ENCODE measurements at places on chromosomes 6 and 20.

GRCh38 chr6:134165561-134166201 is 113.3 kb upstream of the SLC2A12 start:
- DNase-seq = no peak

GRCh38 chr6:137240168-137240567 is 21.0 kb upstream of the IFNGR1 start:
- no peak for DNase-seq

- no peak for DNase-seq
These were observed 50.0 kb downstream of the ADAT2 start for GRCh38 chr6:143400258-143401067.

GRCh38 chr6:136795996-136796395 is 3.7 kb upstream of the MAP3K5 start:
- DNase-seq = no peak

DNA sequence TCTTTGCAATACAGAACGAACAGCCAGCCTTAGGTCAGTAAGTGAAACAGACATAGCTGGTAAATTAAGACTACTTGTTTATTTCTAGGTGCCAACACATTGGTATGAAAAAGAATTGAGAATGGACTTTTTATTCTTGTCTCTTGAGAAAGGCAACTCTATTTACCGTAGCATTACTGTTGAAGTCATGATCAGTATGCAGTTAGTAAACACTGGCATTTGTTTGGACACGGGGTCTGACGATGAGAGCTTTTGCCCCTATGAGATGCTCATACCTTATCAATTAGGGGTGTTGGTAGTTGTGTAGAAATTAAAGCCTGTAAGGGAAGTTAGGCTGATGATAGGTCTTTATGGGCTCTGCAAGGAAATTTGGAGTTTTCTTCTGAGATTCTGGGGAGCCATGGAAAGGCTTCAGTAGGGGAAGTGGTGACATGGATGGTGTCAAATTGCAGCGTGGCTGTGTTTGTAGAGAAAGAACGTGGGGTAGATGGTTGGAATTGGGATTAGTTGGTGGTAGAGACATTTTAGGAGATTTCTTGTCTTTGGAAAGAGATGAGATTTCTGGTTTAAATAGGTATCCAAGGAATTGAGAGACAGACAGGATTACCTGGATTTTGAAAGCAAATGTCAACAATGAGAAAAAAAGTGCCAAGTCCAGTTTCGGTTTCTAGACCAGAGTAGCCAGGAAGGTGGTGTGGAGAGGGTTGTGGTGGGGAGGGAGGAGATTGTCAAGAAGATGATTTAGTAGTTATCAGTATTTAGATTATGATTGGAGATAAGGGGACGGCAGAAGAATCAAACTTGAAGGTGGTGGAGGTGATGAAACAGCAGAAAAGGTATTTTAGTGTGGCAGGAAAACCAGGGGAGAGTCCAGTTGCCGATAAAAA is 116.6 kb downstream of the JARID2 start:
- DNase-seq = no peak

DNA sequence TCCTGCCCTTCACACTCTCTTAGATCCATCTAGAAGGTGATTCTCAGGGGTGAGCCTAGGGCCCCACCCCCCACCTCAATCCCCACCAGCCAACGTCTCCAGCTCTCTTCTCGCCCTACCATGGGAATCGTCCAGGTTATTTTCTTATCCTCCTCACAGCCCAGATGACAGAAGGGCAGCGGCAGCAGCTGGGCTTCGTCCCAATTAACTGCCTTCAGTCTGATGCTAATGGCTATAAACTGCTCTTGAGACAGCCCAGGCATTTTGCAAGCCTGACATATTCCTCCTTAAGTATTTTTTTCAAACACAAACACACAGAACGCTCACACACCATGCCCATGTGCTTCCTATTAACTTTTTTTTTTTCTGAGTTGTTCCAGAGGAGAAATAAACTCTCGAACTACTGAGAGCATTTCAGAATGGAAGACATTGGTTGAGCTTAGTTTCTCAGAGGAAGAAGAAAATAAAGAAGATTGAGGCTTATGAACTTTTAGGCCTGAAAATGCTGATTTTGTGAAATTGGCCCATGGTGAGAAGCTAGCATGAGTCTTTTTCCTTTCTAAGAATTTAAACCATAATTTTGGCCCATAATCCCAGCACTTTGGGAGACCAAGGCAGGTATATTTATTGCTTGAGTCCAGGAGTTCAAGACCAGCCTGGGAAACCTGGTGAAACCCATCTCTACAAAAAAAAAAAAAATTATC is 124.6 kb downstream of the EYA2 start:
- no peak for DNase-seq

GRCh38 chr6:167690931-167691330 is 135.8 kb upstream of the AFDN start:
- DNase-seq = no peak

- no peak for DNase-seq
These were observed at the start of gene OPRM1 for GRCh38 chr6:154039231-154039842. Gene OPRM1, plus strand, starts transcription at chr6:154039240. Its CDS starts 305 bp downstream, at chr6:154039545.

GRCh38 chr20:10603971-10604864 is 69.6 kb downstream of the JAG1 start:
- DNase-seq = no peak

- peak; percentile 83 for DNase-seq
These were observed at the start of gene ZKSCAN3 for GRCh38 chr6:28349892-28350737. Gene ZKSCAN3, plus strand, starts transcription at chr6:28349947. Its CDS starts 9,640 bp downstream, at chr6:28359587.

- no peak for DNase-seq
These were observed 93.9 kb downstream of the DLGAP4 start for GRCh38 chr20:36399969-36400545.

- no peak for DNase-seq
These were observed 23.2 kb upstream of the PTCHD4 start for GRCh38 chr6:48134246-48134645.

GRCh38 chr20:25238319-25239037 is 9.4 kb upstream of the PYGB start:
- no peak for DNase-seq

DNA sequence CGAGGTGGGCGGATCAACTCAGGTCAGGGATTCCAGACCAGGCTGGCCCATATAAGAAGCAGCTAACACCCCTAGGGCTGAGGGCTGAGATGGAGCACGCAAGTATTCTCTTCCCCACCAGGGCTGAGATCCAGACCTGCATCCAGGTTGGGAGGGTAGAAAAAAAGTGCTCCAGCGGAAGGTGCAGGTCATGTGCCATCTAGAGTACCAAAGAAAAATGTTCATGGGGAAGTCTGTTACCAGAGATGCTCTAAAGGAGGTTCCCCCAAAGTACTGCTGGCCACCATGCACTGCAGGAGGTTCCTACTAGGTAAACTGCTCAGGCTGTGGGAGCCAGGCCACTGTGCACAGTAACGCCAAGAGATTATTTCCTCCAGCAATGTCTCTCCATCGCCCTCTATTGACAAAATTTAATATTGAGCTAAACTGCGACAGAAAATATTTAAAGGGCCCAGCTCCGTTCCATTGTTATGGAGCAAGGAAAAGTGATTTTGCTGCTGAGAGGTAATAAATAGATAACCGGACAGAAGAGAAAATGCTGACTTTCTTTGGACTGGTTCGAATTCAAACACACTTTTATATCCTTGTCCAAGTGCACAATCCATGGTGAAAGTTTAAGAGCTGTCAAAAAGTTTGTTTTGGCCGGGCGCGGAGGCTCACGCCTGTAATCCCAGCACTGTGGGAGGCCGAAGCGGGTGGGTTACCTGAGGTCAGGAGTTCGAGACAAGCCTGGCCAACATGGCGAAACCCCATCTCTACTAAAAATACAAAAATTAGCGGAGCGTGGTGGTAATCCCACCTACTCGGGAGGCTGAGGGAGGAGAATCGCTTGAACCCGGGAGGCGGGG is 159.9 kb downstream of the OR2B2 start:
- DNase-seq = peak; percentile 81

All from NCI-H2081 (cell line).